ENCODE measurements at places on chromosomes 1 and 21.
A peak's percentile ranks its signal among the peaks of the same experiment; 100 is the strongest.

DNA sequence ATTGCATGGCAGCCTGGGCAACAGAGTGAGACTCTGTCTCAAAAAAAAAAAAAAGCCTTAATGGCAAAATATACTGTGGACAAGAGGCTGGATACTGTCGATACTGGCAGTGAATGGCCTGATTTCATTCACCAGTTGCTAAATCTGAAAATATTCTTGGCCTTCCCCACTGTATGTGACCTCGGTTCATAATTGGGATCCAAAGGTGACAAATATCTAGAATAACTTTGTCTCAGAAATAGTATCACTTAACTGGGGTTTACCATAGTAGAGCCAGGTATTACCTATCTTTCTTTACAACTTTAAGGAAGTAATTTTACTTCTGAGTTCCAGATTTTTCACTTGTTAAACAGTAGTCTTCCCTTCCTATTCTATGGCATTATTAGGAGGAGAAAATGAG lies 8.4 kb downstream of the MTF2 start:
- no peak for DNase-seq

- DNase-seq: no peak
These were observed 919 bp downstream of the CHI3L1 start for GRCh38 chr1:203185585-203185984.

DNA sequence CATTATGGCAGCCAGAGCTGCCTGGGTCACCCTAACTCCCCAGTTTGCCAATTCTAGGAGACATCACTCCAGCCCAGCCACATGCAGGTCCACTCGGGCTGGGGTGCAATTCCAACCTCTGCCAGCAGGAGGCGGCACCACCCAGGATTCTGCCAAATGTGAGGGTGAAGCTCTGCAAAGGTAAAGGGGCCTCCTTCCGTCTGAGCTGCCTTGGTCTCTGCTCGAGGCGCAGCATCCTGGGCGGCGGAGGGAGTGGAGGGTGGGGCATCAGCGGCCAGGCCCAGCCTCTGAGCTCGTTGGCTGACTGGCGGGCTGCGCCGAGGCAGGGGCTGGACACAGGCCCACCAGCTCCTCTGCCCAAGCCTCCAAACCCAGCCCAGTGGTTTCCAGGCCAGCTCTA lies 63.8 kb downstream of the ARHGEF16 start:
- peak; percentile 36 for DNase-seq

DNA sequence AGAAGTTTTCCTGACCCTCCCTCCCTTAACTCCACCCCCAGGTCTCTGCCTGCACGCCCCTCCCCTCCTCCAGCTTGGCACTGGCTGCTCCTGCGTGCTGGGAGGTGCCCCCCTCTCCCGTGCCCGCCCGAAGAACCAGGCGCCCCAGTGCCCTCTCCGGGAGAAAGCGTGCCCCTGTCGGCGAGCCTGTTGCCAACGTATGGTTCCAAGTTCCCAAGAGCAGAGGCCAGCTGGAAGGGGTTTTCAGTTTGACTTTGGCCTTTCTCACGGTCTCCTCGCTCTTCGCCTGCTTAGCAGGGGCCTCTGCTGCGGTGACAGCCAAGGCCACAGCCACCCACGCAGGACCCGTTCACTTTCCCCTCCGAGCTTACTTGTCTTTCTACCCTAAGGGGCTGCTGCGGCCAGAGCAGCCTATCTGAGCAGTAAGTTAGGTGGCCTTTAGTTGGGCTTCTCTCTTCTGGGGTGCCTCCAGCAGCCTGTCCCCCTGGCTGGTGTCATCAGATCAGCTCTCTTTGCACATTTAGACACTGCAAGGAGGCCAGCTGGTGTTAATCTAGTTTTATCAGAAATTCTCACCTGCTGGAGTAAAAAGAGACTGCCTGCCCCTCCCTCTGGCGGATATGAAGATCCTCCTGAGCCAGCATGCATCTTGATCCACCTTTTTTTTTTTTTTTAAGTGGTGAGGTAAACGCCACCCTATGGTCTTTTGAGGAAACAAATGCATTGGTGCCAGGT lies 1.5 kb downstream of the STUM start:
- peak; percentile 29 for DNase-seq

- DNase-seq: no peak
These were observed 70.9 kb upstream of the EDEM3 start for GRCh38 chr1:184825571-184825970.

GRCh38 chr1:155893389-155894142 lies 17.6 kb downstream of the RIT1 start:
- no peak for DNase-seq

GRCh38 chr1:227776331-227776771 lies 39.1 kb upstream of the PRSS38 start:
- DNase-seq: no peak

Data from activated CD8-positive, alpha-beta memory T cell treated with anti-CD3 and anti-CD28 coated beads, Interleukin-2, amount 50 U/mL, for 4 hours (primary cell).